Activated CD4-positive, alpha-beta T cell treated with anti-CD3 and anti-CD28 coated beads, Interleukin-2, amount 10 ng/mL, durations not matched to agents 24 days and 14 days (primary cell): ENCODE measurements at places on chromosomes 2 and 18.

DNA sequence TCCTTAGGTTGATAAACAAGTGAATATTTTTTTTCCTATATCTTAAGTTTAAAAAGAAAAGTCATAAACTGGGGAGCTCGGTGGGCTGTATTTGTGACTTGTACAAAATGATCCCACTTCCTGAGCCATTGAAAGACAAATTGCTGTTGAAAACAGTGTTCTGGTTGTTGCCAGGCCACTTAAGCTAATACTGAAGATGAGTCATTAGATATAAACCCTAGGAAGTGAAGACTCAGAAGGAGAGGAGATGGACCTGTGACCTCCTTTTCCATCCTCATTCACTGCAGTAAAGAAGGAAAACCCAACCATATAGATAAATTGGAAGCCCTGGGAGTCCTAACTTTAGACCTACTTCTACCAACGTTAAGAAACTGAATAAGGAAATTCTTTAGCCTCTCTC lies 46.2 kb upstream of the SERPINE2 start:
- no peak for DNase-seq

DNA sequence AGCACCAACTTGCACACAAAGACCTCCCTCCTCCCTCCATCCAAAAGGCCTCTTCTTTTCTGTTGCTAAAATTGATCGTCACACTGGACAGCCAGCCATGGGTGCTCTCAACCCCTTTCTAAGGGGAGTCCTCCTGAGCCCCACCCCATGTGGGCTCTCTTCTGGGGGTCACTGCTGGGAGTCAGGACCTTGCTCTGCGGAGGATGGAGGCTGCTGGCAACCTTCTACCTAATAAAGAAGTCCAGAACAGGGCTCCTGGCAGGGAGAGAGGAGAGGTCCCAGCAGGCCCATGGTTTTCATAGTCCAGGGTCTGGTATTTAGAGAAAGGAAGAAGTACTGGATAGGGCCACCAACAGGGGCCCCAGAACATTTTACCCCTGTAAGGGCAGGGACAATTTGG lies 67.6 kb upstream of the OTOS start:
- no peak for DNase-seq

GRCh38 chr2:53905396-53905795 lies 45.6 kb upstream of the GPR75 start:
- no peak for DNase-seq

DNA sequence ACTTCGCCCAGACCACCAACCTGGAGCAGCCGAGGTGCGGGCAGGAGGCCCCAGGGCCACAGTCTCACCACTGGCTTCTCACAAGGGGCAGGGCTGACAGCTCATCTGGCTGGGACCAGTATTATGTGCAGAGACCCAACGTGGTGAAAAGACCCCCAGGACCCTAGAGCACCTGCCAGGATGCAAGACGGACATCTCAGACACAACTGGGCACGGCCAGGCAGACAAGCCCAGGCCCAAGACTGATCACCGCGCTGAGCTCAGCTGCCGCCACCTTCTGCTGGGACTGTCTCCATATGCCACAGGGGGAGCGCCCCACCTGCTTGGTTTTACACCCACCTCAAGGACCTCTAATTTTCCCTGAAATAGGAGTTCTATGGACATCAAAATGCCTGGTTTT lies 23.2 kb downstream of the HDAC4 start:
- no peak for DNase-seq

DNA sequence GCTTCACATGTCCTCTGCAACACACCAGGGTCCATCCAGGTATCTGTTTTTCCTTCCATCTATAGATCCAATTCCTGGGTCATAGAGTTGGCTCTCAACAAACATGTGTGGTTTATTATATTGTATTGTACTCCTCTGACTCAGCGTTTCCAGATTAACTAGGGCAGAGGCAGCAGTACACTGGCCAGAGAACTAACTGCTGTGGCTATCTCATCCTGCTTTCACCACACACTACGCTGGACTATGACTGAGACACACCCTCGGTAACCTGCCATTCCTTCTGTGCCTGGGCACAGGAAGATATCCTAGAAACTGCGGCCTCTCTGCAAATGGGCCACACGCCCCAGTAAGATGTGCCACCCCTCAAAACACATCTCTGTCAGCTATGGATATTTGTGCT lies 159.8 kb upstream of the STK17B start:
- DNase-seq: no peak

DNA sequence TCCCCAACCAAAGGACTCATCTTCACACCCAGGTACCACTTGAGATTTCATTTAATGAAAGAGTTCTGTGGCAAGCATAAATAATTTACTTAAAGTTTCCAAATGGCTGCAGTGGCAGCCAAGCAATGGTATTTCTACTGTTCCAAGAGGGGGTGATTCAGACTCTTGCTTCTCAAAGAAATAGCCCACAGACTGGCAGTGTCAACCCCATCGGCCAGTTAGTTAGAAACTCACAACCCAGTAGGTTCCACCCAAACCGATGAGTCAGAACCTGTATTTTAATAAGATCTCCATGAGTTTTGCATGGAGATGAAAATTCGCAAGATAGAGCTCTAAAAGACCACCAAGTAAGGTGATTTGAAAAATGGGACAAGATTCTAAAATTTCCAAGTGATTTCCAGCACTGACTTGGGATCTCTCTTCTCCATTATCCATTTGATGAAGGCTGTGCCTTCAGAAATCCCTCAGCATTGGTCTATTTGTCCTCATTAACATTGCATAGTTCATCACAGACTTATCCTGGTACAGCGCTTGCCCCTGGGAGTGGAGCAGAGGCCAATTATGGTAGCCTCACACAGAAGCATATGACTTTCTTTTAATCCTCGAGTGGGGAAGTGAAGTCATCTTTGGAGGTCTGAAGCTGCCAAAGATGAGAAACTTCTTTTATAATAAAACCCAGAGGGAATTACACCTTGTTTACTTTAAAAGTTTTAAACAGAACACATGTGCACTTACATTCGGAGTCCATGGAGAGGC lies 361.4 kb upstream of the ID2 start:
- DNase-seq: no peak

DNA sequence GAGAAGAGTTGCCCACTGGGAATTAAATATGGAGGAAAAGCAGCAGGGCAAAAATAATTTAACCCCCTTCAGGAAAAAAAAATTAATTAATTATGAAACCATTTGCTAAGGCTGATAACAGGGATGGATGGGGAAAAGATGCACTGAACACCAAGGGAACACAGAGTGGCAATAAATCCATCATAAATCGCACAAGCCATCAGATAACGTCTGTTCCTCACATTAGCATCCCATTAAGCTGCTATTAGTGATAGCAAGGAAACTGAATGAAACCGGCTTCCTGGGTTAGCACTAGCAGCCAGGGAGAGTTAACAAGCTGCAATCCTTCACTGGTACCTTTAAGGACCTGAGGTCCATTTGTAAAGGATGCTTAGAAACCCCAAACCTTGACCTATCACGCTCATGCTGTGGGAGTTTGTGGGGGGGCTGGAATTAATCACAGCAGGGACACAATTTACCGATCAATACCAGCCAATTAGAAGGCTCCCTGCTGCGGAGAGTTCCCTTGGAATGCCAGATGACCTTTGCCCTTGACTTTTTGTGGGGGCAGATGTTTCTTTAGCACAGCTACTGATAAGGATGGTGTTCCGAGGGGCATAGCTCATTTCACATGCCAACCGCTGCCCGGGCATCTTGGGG lies 175.5 kb upstream of the KLF7 start:
- no peak for DNase-seq

DNA sequence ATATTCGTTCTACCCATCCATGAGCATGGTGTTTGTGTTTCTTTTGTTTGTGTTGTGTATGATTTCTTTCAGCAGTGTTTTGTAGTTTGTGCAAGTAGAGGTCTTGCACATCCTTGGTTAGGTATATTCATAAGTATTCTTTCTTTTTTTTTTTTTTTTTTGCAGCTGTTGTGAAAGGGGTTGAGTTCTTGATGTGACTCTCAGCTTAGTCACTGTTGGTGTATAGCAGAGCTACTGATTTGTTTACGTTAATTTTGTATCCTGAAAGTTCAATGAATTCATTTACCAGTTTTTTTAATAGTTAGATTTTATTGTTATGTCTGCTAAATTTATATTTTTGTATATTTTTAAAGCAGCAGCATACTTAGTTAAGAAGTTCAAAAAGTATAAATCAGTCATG lies 834.4 kb upstream of the NRXN1 start:
- DNase-seq: no peak

DNA sequence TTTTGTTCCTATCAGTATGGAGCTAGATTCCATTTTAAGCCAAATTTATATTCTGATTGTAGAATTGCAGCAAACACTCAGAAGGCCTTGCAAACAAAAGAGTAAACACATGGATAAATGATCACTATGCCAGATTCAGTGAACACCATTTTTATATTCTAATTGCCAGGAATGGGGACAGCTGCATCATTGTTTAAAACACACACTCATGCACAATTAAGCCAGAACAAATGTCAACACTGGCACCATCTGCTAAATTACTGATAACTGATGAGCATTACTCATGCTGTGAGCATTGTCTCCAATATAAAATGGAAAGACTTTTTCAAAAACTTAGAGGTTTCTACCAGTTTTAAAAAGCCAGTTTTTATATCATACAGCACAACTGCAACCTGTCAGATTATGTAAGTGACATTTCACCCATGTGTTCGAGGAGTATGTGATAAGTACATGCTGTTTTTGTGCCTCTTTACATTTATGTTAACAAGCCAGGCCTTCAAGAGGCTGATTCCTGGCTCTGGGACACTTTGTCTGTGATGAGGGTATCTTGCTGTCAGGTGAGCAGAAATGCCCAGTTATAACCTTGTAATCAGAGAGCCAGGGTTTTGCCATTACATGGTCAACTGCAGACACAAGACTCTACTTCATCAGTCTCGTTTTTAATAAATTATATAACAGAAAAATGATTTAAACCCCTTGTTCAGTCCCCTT lies 4.4 kb upstream of the ST8SIA5 start:
- no peak for DNase-seq

- no peak for DNase-seq
Observed at GRCh38 chr2:120373424-120373823, 27.5 kb downstream of the INHBB start.

DNA sequence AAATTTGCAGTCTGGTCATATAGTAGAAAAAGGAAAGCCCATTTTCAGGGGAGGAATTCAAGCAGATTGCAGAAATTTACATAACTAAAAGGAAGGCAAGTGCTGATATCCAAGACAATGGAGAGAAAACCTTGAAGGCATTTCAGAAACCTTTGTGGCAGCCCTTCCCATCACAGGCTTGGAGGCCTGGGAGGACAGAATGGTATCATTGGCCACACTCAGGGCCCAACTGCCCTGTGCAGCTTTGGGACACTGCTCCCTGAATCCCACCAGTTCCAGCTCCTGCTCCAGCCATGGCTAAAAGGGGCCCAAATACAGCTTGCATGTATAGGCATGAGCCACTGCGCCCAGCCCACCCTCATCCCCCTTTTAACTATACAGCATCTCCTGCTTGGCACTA lies 81.1 kb upstream of the NYAP2 start:
- DNase-seq: no peak

GRCh38 chr2:76808732-76809131 lies 713.4 kb downstream of the LRRTM4 start:
- no peak for DNase-seq

DNA sequence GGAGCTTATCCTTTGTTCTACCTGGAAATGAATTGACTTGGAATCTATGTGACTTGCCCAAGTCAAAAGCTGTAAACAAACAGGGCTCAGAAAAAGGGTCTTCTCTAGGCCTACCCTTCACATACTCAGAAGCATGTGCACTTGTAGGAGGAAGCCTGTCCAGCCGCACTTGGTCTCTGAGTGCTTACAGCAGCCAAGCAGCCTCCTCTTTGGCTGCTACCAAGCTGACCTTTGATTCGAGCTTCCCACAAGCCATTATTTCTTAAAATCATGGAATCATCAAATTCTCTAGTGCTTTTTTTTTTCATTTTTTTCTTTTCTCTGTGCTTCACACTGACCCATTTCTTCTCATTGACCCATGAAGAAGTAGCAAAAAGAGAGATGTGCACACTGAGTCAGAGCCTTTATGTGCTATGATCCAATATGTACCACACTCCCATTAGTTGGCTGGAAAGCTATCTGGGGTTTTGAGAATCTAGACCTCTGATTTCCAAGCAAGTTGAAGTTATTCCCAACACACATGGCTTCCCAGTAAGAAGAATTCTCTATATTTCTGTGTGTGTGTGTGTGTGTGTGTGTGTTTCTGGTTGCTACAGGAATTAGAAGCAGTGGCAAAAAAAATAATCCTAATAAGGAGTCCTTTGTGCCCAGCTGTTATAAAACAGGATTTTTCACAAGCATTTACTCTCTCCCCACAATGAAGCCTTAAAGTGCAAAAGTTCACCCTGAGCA lies 550.3 kb upstream of the TNP1 start:
- no peak for DNase-seq

DNA sequence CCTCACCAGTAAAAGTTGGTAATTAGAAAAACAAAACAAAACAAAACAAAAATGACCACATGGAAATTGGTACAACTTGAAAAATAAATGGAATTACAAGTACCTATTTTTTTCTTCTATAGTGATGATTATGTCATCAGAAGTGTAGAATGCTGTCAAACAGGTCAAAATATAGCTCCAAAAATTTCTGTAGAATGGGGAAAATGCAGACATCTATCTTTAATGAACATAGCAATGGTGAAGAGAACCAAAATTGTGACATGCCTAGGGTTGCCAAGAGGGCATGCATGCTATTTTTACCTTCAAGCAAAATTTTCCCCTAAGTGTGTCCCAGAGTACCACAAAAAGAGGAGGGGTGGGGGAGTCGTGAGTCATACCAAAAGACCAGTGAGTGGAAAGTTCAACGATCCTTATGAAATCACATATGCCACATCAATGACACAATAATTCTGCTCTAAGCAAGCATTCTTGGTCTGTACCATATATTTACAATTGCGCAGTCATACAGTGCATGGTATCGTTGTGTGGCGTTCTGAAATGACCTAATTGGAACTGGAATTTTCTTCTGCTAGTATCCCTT lies 1436.4 kb downstream of the SUCLG1 start:
- DNase-seq: no peak

- no peak for DNase-seq
Observed at GRCh38 chr2:167706800-167707199, 540.6 kb downstream of the STK39 start.

DNA sequence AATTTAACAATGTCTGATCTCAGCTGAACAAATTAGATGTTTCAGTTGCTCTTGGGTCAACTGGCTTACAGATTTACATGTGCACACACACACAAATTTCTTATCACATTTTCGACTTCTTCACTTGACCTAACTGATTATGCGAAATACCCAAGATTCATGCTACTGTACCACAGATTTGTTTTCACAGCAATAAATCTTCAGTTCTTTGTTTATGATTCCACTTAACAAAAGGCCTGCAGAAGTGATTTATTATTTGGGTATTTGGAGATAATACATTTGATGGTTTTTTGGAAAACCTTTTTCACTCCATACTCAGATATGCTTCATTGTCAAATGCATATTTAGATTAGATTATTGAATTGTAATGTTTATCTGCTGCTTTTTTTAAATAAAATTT lies 129.0 kb downstream of the GALNT1 start:
- DNase-seq: no peak
